ENCODE measurements at places on chromosomes 12 and 14. TPM values are rescaled to one million over a fixed set of nuclear protein-coding genes. Genes with fewer than 3 reads are reported as not detected.

Gene CYP27B1
- polyA plus RNA-seq: 0.52 TPM

Gene CAPZA3
- not detected for polyA plus RNA-seq

Gene ACSM4
- not detected for polyA plus RNA-seq

Gene AQP2
- not detected for polyA plus RNA-seq

Gene PTCSC3
- polyA plus RNA-seq: not detected
